ENCODE measurements at places on chromosomes 4 and X.

DNA sequence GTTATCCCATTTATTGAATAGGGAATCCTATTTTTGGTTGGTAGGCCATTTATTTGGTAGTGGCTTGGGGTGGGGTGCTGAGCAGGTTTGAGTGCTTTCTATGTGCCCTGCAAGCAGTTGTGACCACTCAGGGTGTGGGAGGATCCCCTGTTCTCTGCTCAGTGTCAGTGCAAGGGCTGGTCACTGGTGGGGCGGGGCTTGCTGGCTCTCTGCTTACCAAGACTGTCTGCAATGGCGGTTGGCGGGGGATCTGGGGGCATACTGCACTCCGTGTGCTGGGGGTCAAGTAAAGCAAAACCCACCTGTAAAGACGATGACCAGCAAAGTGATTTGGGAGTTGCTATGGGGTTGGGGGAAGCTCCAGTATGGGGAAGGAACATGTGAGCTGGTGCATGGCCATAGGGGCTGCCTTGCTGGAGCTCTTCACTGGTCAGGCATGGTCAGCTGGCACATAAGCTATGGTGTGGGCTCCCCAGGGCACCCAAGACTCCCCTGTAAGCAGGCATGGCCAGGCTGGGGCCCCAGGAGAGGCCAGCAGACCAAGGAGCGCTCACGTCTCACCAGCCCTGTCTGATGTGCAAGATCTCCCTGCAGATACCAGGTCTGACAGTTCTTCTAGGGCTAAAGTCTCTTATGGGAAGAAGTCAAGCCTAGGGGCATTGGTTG, 83.0 kb upstream of the GRXCR1 start:
- no peak for DNase-seq

DNA sequence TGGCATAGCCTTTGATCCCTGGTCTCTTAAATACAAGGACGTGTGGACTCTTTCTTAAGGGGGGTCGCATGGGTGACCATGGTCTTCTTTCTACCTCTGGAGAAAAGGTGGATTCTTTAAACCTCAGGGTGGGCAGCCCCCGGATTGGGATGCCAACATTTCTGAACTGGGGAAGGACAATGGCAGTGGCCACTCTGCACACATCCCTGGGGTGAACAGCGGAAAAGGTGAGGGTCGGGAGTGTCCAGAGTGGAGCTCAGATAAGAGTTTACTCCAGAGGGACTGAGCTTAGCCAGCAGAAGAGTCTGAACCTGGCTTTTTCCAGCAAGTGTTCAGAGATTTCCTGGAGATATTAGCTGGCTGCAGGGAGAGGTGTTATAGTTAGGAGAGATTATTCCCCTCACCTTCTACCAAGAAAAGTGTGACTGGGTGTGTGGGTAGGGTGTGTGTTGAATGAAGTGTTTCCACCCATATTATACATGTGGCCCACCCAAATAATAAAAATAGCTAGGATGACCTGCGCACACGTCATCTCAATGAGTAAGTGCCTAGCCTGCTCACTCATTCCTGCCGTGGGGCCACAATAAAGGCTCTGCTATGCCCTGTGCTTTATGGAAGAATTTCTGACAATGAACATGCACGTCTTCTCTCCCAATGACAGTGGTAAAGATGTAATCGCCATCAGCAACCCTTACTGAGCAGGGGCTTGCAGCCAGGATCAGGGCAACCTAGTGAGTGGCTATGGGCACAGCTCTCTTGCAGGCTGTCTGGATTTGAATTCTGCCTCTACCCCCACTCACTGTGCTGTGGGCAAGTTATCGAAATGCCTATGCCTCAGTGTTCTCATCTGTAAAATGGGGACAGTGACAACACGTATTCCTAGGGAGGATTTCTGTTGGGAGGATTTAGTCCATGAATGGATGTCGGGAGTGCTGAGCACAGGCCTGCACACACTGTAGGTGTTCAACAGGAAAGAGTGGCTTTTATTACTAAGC, 76.6 kb downstream of the SLC2A9 start:
- no peak for DNase-seq

- DNase-seq: no peak
Observed at GRCh38 chr4:76977736-76978350, 28.3 kb downstream of the SEPTIN11 start.

- no peak for DNase-seq
Observed at GRCh38 chr4:38831653-38832052, 25.0 kb downstream of the TLR6 start.

DNA sequence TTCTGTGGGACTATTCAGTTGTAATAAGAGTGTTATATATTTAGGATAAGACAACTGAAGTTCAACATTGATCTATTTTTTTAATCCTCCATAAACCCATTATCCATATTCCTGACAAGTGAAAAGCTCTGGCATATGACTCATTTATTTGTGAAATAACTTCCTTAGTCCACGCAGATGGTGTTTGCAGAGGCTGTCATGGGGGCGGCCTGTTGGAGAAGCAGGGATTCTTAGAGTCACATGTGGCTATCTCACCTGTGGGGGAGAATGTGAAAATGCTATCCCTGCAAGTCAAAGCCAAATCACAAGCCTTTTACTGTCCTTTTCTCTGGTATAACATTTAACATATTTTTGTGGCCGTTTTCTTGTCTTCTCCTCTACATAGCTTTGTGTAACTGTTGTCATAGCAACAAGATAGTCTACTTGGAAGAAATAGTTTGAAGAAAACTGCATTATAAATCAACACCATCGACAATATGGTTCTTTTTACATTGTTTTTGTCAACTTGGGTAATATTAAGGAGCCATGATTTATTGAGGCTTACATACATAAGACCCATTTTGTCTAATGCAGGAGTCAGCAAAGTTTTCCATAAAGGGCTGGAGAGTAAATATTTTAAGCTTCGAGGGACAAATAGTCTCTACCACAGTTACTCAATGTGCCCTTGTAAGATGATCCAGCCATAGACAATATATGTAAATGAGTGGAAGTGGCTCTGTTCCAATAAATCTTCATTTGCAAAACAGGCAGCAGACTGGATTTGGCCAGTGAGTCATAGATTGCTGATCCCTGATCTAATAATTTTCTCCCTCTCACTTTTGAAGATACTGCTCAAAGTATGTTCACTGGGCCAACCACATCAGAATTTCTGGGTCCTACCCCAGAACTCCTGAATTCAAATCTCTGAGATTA, 395.0 kb downstream of the DTHD1 start:
- no peak for DNase-seq

- DNase-seq: no peak
Observed at GRCh38 chr4:7966281-7967062, 26.8 kb upstream of the AFAP1 start.

- no peak for DNase-seq
Observed at GRCh38 chr4:12966726-12967125, 517.4 kb downstream of the RAB28 start.
